Esophagus squamous epithelium (tissue), 5 donors: ENCODE measurements at places on chromosomes 4 and X.

DNA sequence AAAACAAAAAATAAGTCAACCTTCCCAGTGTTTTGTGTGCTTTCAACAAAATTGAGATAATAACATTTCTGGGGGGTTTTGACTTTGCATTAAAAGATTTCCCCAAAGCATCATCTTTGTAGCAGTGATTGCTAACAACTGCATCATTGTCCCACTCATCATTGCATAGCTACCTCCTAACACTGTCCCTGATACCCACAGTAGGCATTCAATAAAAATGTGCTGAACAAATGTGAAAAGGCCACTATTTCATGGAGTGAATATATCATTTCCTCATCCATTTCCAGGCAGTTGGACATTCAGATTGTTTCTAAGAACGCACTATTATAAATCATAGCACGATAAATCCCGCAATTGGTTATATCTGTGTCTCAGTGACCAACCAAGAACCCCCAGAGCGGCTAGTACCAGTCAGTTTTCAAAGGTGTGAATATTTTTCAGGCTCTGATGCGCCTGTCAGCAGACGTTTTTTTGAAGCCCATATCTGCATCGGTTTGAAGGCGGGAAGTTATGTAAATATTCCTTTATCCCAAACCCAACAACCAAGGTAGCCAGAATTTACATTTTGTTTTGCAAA lies 36.0 kb upstream of the CRMP1 start:
- no peaks in the 10 kb centered on the region for H3K36me3 ChIP-seq
- H3K27me3 ChIP-seq: peaks cover 97% of the 10 kb centered on the region
- no peaks in the 10 kb centered on the region for H3K4me1 ChIP-seq
- DNase-seq: no peak

DNA sequence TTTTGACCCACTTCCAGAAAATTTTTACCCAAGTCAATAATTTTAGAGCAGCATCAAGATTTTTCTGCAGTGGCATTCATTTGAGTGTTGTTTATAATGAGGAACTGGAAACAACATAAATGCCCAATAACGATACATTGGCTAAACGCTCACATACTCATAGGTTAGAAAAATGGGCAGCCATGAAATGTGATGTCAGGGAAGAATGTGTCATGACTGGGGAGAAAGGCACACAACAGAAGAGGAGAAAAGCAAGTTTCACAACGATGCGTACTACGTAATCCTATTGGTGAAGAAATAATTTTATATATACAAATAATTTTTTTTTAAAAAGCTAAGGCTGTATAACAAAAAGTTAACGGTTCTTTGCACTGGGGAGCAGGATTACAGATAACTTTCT lies 33.6 kb upstream of the MAP3K15 start:
- H3K27me3 ChIP-seq: no peaks in the 10 kb centered on the region
- H3K36me3 ChIP-seq: no peaks in the 10 kb centered on the region
- H3K4me3 ChIP-seq: no peak overlapping the region
- no peaks in the 10 kb centered on the region for H3K4me1 ChIP-seq

DNA sequence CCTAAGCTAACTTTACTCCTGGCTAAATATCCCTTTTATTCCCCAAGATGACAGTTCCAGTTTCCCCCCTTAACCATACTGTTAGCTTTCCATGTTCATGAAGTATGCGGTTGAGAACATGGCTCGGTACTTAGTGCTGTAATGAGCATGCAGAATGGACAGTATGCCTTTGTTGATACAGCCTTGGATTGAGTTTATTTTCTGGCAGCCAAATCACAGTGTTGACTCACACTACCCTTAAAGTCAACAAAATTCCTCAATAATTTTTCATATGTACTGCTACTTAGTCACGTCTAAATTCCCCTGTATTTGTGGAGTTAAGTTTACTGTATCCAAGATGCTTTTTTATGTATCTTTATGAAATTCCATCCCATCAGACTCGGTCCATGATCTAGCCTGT lies 1.4 kb upstream of the VEGFC start:
- no peaks in the 10 kb centered on the region for H3K4me1 ChIP-seq
- no peaks in the 10 kb centered on the region for H3K36me3 ChIP-seq
- peaks cover 31% of the 10 kb centered on the region for H3K27me3 ChIP-seq
- DNase-seq: no peak

GRCh38 chr4:102825261-102826091 lies 1.9 kb downstream of the UBE2D3 start:
- no peaks in the 10 kb centered on the region for H3K36me3 ChIP-seq
- H3K27me3 ChIP-seq: no peaks in the 10 kb centered on the region
- peak overlapping the region; percentile 100 for H3K27ac ChIP-seq

DNA sequence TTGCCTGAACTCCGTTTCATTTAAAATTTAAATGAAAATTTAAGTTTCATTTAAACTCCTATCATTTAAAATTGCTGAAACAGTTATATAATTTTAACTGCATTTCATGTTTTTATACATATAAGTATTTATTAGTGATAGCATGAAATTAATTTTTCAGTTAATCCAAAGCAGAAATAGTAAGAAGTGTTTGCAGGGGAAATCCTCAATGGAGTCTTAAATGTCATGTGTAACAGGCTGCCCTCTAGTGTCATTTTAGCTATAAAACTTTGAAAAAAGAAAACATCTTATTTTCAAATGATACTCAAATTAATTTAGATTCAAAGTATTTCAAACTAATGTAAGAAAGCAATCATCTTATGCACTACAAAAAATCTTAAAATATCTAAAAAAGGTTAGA lies 27.2 kb downstream of the TAPT1 start:
- H3K27me3 ChIP-seq: no peaks in the 10 kb centered on the region
- DNase-seq: no peak
- H3K4me3 ChIP-seq: no peak overlapping the region

DNA sequence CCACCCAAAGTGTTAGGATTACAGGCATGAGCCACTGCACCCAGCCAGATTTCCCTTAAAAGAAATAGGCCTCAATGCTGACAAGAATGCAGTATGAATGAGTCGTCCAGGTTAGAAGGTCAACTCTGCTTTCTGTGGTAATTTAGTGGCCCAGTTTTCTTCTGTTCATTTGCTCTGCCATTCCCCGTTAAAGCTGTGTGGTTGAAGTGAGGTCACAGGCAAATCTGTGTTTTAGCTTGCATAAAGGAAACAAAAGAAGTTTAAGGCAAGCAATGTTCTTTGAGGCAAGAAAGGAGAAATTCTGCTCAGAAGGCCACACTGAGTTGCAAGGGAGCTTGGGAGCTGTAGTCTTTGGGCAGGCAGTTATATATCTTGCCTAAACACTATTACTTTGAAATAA lies 176.8 kb downstream of the LARP7 start:
- H3K27me3 ChIP-seq: no peaks in the 10 kb centered on the region
- H3K27ac ChIP-seq: no peak overlapping the region
- H3K4me3 ChIP-seq: no peak overlapping the region
- DNase-seq: no peak

- no peaks in the 10 kb centered on the region for H3K27me3 ChIP-seq
- H3K4me1 ChIP-seq: no peaks in the 10 kb centered on the region
- no peak overlapping the region for H3K4me3 ChIP-seq
- no peak overlapping the region for H3K27ac ChIP-seq
- H3K36me3 ChIP-seq: no peaks in the 10 kb centered on the region
- DNase-seq: no peak
Measured at GRCh38 chr4:94339779-94340178, 2.9 kb downstream of the HPGDS start.

DNA sequence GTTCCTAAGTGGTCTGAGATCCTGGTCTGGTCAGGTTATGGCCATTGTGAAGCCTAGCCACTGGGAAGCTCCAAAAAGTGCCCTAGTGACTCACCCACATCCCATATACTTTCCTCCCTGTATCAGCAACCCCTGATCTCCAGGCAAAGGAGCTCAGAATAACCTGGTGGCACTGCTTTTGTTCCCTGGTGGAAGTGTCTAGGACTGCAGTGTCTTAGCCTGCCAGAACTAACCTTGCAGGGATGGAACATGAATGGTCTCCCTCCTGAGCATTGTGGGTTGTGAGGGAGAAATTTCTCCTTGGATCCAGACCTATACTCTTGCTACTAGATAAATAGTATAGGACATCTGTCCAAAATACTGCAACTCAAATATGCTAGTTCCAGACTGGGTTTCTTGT lies 27.9 kb upstream of the WDR1 start:
- DNase-seq: no peak
- no peak overlapping the region for H3K27ac ChIP-seq
- H3K4me1 ChIP-seq: no peaks in the 10 kb centered on the region
- H3K4me3 ChIP-seq: no peak overlapping the region

DNA sequence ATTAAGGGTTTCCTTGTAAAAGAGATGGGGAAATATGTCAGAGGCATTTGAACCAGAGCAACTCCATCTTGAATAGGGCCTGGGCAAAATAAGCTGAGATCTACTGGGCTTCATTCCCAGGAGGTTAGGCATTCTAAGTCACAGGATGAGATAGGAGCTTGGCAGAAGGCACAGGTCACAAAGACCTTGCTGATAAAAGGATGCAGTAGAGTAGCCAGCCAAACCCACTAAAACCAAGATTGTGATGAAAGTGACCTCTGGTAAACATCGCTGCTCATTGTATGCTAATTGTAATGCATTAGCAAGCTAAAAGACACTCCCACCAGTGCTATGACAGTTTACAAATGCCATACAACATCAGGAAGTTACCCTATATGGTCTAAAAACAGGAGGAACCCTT lies 1390.3 kb downstream of the RAPGEF2 start:
- H3K4me1 ChIP-seq: no peaks in the 10 kb centered on the region
- DNase-seq: no peak
- no peak overlapping the region for H3K27ac ChIP-seq
- no peaks in the 10 kb centered on the region for H3K36me3 ChIP-seq

DNA sequence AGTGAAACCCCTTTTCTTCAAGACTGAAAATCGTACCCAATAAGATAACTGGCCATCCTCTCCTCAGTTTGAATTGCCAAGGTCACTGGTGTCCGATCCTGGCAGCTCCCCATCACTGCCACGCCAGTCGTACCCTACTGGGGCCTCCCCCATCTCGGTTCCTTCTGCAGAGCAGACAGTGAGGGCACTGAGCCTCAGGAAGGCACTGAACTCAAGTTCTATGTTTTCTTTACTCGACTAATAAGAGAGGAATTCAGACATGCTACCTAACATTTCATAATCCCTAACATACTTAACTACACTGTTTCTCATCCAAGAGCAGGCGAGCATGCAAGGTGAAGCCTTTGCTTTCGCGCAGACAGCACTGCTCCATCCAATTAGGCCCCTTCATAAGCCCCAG lies 23.4 kb downstream of the ZFYVE28 start:
- no peaks in the 10 kb centered on the region for H3K4me1 ChIP-seq
- no peak overlapping the region for H3K4me3 ChIP-seq
- no peak for DNase-seq
- H3K27me3 ChIP-seq: no peaks in the 10 kb centered on the region
- no peak overlapping the region for H3K27ac ChIP-seq
- no peaks in the 10 kb centered on the region for H3K36me3 ChIP-seq

DNA sequence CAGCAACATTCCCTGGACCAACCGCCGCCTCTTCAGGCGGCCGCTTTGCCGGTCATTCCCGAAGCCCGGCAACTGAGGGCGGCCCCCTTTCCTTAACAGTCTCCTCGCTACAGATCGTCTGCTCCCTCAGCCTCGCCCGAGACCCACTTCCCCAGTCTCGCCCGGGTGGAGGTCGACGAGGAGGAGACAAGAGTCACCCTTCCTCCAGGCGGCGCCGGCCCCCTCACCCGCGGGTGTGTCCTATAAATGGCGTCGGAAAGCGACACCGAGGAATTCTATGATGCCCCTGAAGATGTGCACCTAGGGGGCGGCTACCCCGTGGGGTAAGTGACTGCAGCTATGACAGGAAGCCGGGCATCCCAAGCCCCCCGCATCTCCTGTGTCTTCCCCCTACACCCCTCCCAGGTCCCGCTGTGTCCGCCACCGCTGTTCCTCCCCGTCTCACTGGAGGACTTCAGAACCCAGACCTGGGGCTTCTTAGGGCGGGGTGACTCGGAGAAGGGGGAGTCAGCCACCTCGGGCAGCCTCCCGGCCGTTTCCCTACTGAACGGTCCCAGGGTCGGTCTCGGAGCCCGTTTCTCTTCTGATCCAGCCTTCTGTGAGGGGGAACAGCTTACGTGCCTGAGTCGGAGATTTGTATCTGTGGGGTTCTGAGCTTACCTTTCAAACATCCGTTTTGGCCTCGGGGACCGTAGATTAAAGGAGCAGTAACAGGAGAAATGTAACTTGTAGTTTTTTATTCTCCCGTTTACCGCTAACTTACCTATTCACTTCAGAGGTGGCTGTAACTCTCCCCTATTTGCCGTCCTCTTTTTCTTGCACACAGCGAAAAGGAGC lies 570 bp downstream of the WDR44 start:
- peak overlapping the region; percentile 96 for H3K27ac ChIP-seq
- peak; percentile 40 for DNase-seq
- no peaks in the 10 kb centered on the region for H3K27me3 ChIP-seq
- peaks cover 39% of the 10 kb centered on the region for H3K4me1 ChIP-seq
- peak overlapping the region; percentile 64 for H3K4me3 ChIP-seq
- H3K36me3 ChIP-seq: no peaks in the 10 kb centered on the region

- H3K36me3 ChIP-seq: peaks cover 69% of the 10 kb centered on the region
- DNase-seq: no peak
- H3K27me3 ChIP-seq: no peaks in the 10 kb centered on the region
Measured at GRCh38 chr4:84648863-84649647, 66.1 kb downstream of the CDS1 start.

DNA sequence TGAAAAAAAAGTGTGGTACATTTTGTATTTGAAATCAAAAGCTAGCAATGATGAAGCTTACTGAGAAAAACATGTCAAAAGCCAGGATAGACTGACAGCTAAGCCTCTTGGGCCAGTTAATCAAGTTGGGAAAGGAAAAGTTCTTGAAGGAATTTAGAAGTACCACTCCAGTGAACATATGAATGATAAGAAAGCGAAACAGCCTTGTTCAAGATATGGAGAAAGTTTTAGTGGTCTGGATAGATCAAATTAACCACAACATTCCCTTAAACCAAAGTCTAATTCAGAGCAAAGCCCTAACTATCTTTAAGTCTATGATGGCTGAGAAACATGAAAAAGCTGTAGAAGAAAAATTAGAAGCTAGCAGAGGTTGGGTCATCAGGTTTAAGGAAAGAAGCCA lies 268.3 kb downstream of the PDHA2 start:
- no peak for DNase-seq
- H3K36me3 ChIP-seq: no peaks in the 10 kb centered on the region
- H3K27me3 ChIP-seq: no peaks in the 10 kb centered on the region

DNA sequence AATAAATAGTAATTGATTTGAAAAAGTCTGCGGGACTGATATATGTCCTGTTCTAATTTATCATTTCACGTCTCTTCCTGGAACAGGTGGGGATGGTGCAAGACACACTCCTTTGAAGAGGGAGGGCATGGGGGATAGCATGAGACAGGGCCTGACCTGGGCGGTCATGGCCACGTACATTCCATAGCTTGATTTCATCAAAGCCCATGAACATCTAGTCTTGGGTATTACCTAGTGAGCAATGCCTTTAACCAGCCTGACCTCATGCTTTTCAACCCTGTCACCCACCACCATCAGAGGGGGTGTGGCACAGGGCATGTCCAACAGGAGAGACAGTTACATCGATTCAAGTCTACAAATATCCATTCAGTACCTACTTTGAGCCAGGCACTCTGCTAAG lies 52.3 kb upstream of the HOPX start:
- H3K27me3 ChIP-seq: no peaks in the 10 kb centered on the region
- no peaks in the 10 kb centered on the region for H3K36me3 ChIP-seq
- no peak for DNase-seq
- no peak overlapping the region for H3K4me3 ChIP-seq
- no peak overlapping the region for H3K27ac ChIP-seq

GRCh38 chr4:170691168-170691567 lies 601.4 kb upstream of the AADAT start:
- no peaks in the 10 kb centered on the region for H3K27me3 ChIP-seq
- H3K27ac ChIP-seq: no peak overlapping the region
- H3K36me3 ChIP-seq: no peaks in the 10 kb centered on the region
- H3K4me1 ChIP-seq: no peaks in the 10 kb centered on the region
- DNase-seq: no peak

GRCh38 chr4:53012738-53013137 lies 150.6 kb downstream of the RASL11B start:
- H3K27me3 ChIP-seq: no peaks in the 10 kb centered on the region
- H3K27ac ChIP-seq: peak overlapping the region; percentile 36
- H3K4me1 ChIP-seq: peaks cover 22% of the 10 kb centered on the region
- H3K36me3 ChIP-seq: no peaks in the 10 kb centered on the region
